Epithelial cell of umbilical artery (primary cell): ENCODE measurements at places on chromosomes 4 and X. TPM values are rescaled to one million over a fixed set of nuclear protein-coding genes. Genes with fewer than 3 reads are reported as not detected.

Gene L1CAM
- total RNA-seq = not detected in 2 replicates

Gene BEX1
- total RNA-seq = 0.32 TPM in 1 of 2 replicates, not detected in the other

Gene FRMPD4
- total RNA-seq = not detected in 2 replicates

Gene SMARCA1
- total RNA-seq = 26.6 and 31.2 TPM in 2 replicates

Gene CXCL6
- 0.65 and 6.4 TPM in 2 replicates for total RNA-seq

Gene PPP1R2C
- total RNA-seq = not detected in 2 replicates

Gene SOWAHB
- not detected in 2 replicates for total RNA-seq

Gene CFP
- total RNA-seq = under 0.01 TPM in 2 replicates

Gene NEIL3
- 7.1 and 10.2 TPM in 2 replicates for total RNA-seq

Gene BCORL1
- total RNA-seq = 0.97 and 1.5 TPM in 2 replicates

Gene CXCL10
- 0.65 and 12.2 TPM in 2 replicates for total RNA-seq

Gene KLB
- not detected in 2 replicates for total RNA-seq

Gene NUP62CL
- 0.15 TPM in 1 of 2 replicates, not detected in the other for total RNA-seq

Gene HTN1
- not detected in 2 replicates for total RNA-seq

Gene CSN1S1
- 0.30 and 0.32 TPM in 2 replicates for total RNA-seq

Gene CSAG2
- not detected in 2 replicates for total RNA-seq

Gene PLP1
- not detected in 2 replicates for total RNA-seq

Gene GAB1
- total RNA-seq = 9.7 and 15.3 TPM in 2 replicates

Gene SLC25A31
- not detected in 2 replicates for total RNA-seq

Gene TMEM164
- 44.8 and 107 TPM in 2 replicates for total RNA-seq

Gene CLDN2
- not detected in 2 replicates for total RNA-seq

Gene TMPRSS11D
- not detected in 2 replicates for total RNA-seq

Gene SSX4
- not detected in 2 replicates for total RNA-seq
